ENCODE measurements at places on chromosomes 12 and 14.
A peak's percentile ranks its signal among the peaks of the same experiment; 100 is the strongest.

- DNase-seq, result no peak
These were observed 60.3 kb downstream of the RIN3 start for GRCh38 chr14:92573761-92574498.

DNA sequence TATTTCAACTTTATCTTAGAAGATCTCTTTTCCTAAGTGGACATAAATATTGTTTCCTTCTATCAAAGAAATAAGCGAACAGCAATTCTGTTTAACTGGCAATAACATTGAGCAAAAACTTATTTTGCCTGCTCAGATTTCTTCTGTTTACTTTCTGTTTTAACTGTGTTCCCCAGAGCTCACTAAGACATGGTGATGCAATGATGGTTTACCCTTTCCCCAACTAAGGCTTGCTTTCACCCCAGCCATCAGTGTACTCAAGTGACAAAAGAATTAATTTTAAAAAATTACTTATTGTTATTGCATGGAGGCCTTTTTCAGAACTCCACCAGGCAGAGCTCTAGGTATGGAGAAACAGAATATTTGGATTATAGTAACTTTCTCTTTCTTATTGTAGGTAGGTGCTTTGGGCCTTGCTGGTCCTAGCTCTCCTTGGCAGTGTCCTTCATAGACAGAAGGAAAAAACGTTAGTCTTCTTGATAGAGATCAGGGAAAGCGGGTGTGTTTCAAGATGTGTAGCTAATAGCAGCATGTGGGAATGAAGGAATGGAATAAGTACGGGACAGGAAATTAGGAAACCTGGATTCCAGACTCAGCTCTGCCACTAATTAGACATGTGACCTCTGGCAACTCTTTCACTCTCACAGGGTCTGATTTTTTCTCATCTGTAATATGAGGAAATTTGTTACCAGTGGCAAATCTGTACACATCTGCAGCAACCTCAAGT lies 14.6 kb upstream of the DDHD1 start:
- no peak for DNase-seq

DNA sequence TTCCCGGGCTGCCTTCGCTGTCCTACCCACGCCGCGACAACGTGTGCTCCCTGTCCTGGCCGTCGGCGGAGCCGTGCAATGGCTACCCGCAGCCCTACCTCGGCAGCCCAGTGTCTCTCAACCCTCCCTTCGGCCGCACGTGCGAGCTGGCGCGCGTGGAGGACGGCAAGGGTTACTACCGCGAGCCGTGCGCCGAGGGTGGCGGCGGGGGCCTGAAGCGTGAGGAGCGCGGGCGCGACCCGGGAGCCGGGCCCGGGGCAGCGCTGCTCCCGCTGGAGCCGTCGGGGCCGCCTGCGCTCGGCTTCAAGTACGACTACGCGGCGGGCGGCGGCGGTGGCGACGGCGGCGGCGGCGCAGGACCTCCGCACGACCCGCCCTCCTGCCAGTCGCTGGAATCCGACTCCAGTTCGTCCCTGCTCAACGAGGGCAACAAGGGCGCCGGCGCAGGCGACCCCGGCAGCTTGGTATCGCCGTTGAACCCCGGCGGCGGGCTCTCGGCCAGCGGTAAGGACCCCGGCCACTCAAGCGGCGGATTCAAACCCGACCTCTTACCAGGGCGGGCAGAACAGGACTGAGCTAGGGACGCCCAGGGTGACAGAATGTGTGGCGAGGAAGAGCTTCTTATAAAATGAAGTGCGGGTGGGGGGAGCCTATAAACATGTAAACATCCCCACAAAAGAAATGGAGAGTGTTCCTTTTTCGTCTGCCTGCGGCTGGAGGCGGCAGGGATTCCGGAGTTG lies 503 bp downstream of the HOXC12 start:
- no peak for DNase-seq

GRCh38 chr12:76864791-76865400 lies 13.9 kb downstream of the CSRP2 start:
- no peak for DNase-seq

GRCh38 chr12:107761502-107761904 lies 566 bp upstream of the PRDM4 start:
- peak; percentile 19 for DNase-seq

GRCh38 chr14:31977001-31977556 lies 100.0 kb upstream of the ARHGAP5 start:
- DNase-seq, result no peak

- no peak for DNase-seq
These were observed 6.2 kb upstream of the BIN2 start for GRCh38 chr12:51330186-51330585.

All from stimulated activated CD4-positive, alpha-beta T cell treated with anti-CD3 and anti-CD28 coated beads, Interleukin-2, amount 100 ng/mL, for 24 hours (primary cell).